Endothelial cell (in vitro differentiated cells): ENCODE measurements at places on chromosomes 6 and 20. TPM values are rescaled to one million over a fixed set of nuclear protein-coding genes. Genes with fewer than 3 reads are reported as not detected.

Gene VNN1
- total RNA-seq: 1.5 TPM

Gene ARMC12
- 0.69 TPM for total RNA-seq

Gene DHX35
- total RNA-seq: 10.5 TPM

Gene HLA-DQA2
- total RNA-seq: not detected

Gene APOM
- total RNA-seq: 0.92 TPM

Gene RAET1L
- total RNA-seq: not detected

Gene MAPK13
- total RNA-seq: 6.6 TPM

Gene TREML4
- total RNA-seq: 0.15 TPM

DNA sequence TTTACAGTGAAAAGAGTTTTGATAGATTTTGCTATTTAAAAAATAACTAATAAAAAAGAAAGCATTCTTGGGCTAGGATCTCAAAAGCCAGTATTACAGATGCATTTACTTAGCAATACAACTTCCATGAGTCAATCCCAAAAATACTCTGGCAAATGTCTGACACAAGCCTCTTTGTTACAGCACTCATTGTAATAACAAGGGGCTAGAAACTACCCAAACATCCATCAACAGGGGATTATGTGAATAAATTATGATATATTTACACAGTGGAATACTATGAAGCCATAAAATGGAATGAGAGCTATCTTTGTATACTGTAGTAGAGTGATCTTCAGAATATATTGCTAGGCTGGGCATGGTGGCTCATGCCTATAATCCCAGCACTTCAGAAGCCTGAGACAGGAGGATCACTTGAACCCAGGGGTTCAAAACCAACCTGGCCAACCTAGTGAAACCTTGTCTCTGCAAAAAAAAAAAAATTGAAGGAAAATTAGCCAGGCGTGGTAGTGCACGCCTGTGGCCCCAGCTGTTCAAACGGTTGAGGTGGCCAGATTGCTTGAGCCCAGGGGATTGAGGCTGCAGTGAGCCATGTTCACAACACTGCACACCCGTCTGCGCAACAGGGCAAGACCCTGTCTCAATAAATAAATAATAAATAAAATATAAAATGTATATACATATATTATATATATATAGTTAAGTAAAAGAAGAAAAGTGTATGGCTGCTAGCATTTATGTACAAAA, 34.7 kb upstream of the TOP1 start:
- no peak overlapping the region for H3K27ac ChIP-seq
- no peak for DNase-seq
- peaks cover 25% of the 10 kb centered on the region for H3K4me1 ChIP-seq

DNA sequence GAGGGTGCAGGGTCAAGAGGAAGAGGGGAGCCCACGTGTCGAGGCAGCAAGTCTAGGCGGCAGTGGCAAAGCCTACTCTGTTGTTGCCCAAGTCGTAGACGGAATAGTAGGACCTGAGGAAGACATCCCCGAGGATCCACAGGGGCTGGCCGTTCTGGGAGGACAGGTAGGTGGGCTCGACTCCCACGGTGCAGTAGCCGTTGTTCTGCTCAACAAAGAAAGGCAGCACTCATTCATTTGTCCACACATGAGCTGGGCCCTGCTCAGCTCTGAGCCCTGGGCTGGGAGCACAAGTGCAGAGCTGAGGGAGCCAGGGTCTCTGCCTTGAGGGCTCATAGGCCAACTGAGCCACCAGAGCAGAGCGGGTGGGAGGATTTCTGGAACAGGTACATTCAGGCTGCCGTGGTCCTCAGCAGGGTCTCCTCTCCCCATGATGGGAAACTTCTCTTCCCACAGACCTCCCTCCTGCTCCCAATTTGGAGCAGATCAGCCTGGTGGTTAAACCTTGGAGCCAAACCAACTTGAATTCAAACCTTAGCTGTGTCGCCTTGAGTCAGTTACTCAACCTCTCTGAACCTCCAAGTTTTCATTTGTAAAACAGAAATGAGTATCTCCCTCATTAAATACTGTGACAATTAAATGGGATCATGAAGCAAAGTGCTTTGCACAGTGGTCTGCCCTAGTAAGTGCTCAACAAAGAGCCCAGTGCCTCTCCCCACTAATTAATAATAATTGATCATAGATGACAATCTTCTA, 1.6 kb upstream of the TFEB start:
- no peak for DNase-seq
- H3K4me3 ChIP-seq: no peak overlapping the region
- H3K4me1 ChIP-seq: peaks cover 24% of the 10 kb centered on the region
- H3K27me3 ChIP-seq: peaks cover 3% of the 10 kb centered on the region
- no peaks in the 10 kb centered on the region for H3K36me3 ChIP-seq

GRCh38 chr20:37518606-37519507, 2.2 kb upstream of the NNAT start:
- peak overlapping the region; percentile 69 for H3K4me3 ChIP-seq
- DNase-seq: peak; percentile 57
- H3K36me3 ChIP-seq: peaks cover 43% of the 10 kb centered on the region

DNA sequence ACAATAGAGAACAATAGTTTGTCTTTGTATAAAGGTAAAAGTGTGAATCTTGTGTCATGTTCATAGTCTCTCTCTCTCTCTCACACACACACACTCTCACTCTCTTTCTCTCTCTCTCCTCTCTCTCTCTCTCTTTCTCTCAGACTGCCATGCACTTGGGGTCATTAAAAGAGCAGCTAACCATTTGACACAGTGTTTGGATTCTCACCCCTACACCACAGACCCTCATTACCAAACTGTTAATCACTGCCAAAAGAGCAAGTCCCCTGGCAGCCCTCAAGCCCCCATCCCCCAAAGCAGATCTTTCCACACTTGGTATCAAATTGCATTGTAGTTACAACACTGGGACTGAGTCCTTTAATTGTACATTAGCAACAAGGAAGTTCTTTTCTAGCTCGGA, 305.8 kb upstream of the RSPO3 start:
- no peak overlapping the region for H3K4me3 ChIP-seq
- no peaks in the 10 kb centered on the region for H3K36me3 ChIP-seq
- no peaks in the 10 kb centered on the region for H3K27me3 ChIP-seq
- no peak for DNase-seq

DNA sequence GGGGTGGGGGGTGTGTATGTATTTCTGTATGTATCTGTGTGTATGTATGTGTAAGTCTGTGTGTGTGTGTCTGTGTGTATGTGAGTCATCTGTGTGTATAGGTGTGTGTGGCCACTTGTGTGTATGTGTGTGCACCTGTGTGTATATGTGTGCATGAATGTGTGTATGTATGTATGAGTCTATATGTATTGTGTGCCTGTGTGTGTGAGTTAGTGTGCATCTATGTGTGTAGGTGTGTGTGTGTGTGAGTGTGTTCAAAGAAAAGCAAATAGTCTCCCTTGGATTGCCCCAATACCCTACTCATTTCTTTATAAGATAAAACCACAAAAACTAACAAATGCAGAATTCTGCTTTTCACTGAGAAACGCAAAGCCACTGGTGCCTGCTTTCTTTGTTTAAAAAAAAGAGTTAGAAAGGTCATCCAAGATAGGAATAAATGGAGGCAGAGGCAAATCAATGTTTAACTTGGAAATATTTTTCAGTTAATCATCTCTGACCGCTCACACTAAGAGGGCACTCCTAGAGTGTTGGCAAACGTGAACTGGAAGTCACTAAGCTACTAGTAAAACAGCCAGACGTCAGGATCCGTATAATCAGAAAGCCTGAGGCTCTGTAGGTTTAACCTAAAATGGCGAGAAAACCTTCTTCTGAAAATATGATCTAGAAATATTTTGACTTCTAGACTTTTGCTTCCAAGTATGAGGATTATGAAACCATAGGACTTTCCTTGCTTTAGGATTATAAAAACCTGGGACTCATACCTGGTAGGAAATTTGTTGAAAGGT, 37.4 kb upstream of the JAG1 start:
- no peak for DNase-seq
- H3K4me1 ChIP-seq: peaks cover 8% of the 10 kb centered on the region
- no peak overlapping the region for H3K27ac ChIP-seq

- no peaks in the 10 kb centered on the region for H3K36me3 ChIP-seq
- no peak overlapping the region for H3K4me3 ChIP-seq
- DNase-seq: no peak
- H3K27ac ChIP-seq: no peak overlapping the region
Measured at GRCh38 chr20:53716395-53716794, 122.8 kb upstream of the ZNF217 start.

GRCh38 chr6:166929542-166930189, 26.7 kb downstream of the RNASET2 start:
- H3K4me1 ChIP-seq: peaks cover 32% of the 10 kb centered on the region
- H3K36me3 ChIP-seq: peaks cover 3% of the 10 kb centered on the region
- DNase-seq: no peak
- H3K27ac ChIP-seq: peak overlapping the region; percentile 57

- H3K4me3 ChIP-seq: peak overlapping the region; percentile 21
- peaks cover 9% of the 10 kb centered on the region for H3K36me3 ChIP-seq
- H3K4me1 ChIP-seq: peaks cover 4% of the 10 kb centered on the region
- no peak for DNase-seq
- peaks cover 5% of the 10 kb centered on the region for H3K27me3 ChIP-seq
Measured at GRCh38 chr20:32959351-32960221, 44.6 kb downstream of the SUN5 start.

DNA sequence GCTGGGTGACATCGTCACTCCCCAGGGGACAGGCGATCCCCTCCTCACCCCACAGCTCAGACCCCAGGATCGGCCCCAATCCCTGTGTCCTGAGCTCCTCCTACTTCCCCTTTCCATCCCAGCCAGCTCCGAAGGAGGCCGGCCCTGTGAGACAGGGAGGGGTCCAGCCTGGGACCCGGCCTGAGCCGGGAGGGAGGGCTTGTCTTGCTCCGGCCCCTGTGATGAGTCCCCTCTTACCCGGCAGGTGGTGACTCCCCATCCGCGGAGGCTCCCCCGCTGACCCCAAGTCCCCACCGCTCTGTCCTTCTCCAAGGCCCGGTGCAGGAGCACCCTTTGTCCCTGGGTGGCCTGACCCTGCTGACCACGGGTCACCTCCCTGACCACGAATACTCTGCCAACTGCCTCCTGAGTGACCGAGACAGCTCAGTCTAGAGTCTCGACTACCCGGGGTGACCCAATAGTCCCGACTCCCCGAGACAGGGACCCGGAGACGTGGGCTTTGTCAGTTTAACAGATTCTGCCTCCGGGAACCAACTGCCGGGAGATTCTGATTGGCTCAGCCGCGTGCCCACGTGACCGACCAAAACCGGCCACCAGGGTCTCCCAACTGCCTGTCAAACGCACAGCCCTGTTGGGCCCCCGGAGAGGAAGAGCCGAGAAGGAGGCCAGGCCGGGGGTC, 187.4 kb upstream of the PROKR2 start:
- no peaks in the 10 kb centered on the region for H3K36me3 ChIP-seq
- H3K27ac ChIP-seq: no peak overlapping the region
- H3K27me3 ChIP-seq: peaks cover 2% of the 10 kb centered on the region
- H3K4me1 ChIP-seq: no peaks in the 10 kb centered on the region
- DNase-seq: peak; percentile 35

DNA sequence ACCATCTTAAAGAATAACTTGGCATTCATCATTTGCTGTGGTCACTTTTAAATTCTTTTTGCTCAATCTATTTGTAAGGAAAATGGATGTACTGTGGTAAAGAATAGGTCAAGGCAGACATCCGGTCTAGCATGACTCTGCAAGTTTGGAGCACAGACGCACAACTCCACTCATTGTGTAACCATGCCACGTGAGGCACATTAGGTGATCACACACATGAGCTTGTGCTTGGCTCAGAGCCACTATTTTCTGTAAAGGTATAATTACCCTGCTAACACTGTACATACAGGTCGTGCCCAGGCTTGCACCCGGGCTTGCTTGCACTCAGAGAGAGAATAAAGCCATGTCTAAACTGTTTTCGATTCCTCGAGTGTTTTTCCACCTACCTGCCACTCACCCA, 1289.1 kb upstream of the ADGRB3 start:
- no peak for DNase-seq
- no peaks in the 10 kb centered on the region for H3K36me3 ChIP-seq
- H3K4me3 ChIP-seq: no peak overlapping the region
- no peaks in the 10 kb centered on the region for H3K27me3 ChIP-seq

DNA sequence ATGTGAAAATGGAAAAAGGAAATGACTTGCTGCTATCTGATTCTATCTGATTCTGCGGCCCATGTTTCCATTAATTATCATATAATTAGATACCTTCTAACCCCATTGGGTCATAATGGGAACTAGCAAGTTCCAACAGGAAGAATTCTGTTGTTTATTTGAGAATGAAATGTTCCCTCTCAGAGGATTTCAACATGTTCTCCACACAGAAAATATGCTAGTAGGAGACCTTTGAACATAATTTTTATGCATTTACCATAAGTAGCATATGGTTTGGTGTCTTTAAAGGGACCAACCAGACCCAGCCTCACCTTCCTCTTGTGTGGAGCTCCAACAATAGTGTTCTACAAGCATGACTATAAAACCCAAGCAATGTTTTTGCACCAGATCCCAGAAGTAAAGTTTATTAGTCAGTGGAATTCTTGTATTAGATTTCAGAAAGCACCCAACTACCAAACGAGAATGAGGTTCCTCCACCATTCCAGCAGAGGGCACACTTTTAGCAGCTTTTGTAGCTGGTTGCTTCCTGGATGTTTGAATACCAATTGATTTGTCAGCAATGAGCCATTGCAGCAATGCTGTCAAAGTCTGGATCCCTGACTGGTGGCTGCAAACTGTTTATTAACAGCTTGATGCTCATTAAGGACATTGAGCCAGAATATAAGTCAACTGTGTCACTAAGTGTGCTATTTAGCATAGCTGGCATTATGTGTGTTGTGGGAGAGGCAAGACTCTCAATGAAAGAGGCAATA, 143.6 kb upstream of the GJE1 start:
- peaks cover 1% of the 10 kb centered on the region for H3K27me3 ChIP-seq
- H3K36me3 ChIP-seq: no peaks in the 10 kb centered on the region
- H3K4me1 ChIP-seq: peaks cover 2% of the 10 kb centered on the region
- H3K4me3 ChIP-seq: no peak overlapping the region
- DNase-seq: peak; percentile 47
- no peak overlapping the region for H3K27ac ChIP-seq

DNA sequence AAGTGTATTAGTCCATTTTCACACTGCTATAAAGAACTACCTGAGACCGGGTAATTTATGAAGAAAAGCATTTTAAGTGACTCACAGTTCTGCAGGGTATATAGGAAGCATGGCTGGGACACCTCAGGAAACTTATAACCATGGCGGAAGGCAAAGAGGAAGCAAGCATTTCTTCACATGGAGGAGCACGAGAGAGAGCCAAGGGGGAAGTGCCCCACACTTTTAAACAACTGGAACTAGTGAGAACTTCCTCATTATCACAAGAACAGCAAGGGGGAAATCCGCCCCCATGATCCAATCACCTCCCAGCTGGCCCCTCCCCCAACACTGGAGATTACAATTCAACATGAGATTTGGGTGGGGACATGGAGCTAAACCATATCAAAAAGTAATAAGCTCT, 28.3 kb upstream of the B3GAT2 start:
- DNase-seq: no peak
- no peak overlapping the region for H3K4me3 ChIP-seq
- H3K36me3 ChIP-seq: no peaks in the 10 kb centered on the region
- H3K4me1 ChIP-seq: no peaks in the 10 kb centered on the region
- H3K27me3 ChIP-seq: no peaks in the 10 kb centered on the region
